ENCODE measurements at places on chromosomes 6 and 20. TPM values are rescaled to one million over a fixed set of nuclear protein-coding genes. Genes with fewer than 3 reads are reported as not detected.

PLAGL1 gene
- polyA plus RNA-seq, result 13.6 TPM

C20orf202 gene
- 0.05 TPM for polyA plus RNA-seq

SLC22A3 gene
- 8.8 TPM for polyA plus RNA-seq

BPI gene
- polyA plus RNA-seq, result not detected

EDN1 gene
- 4.4 TPM for polyA plus RNA-seq

SIRPB2 gene
- polyA plus RNA-seq, result 0.92 TPM

GLP1R gene
- polyA plus RNA-seq, result 0.31 TPM

KCNK16 gene
- polyA plus RNA-seq, result not detected

C6orf132 gene
- polyA plus RNA-seq, result 86.6 TPM

RREB1 gene
- 4.0 TPM for polyA plus RNA-seq

Data from stomach (tissue), 19 donors.